ENCODE measurements at places on chromosomes 1 and 21. TPM values are rescaled to one million over a fixed set of nuclear protein-coding genes. Genes with fewer than 3 reads are reported as not detected.

KRTAP19-4 gene
- polyA plus RNA-seq, result not detected

DNA sequence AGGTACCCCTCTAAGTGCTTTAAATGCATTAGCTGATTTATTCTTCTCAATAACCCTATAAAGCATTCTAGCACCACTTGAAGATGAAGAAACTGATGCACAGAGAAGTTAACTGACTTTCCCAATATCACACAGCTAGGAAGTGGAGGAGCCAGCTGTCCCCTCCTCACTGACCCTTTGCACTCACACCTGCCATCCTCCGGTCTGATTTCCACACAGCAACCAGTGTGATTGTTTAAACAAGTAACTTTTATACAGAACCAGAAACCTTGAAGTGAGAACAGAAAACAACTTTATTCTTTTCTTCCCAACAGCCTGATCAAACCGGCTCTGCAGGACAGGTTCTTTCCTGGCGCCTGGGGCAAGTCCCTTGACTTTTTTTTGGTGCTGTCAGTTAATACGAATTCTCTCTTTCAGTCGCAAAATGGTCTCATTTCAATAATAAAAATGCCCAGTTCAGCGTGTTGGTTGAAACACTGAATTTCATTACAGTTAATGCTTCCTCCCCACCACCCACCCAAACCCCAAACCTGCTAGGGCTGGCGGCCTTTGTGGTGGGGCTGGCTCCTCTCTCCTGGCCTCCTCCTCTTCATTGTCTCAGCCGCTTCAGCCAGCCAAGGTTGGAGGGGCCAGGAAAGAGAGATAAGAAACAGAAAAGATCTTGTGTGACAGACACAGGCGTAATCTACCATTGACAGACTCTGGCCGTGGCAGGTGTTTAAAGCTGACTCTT, 26.4 kb upstream of the EEIG2 start:
- DNase-seq, result no peak
- H3K27me3 ChIP-seq, result peaks cover 10% of the 10 kb centered on the region
- no peak overlapping the region for H3K4me3 ChIP-seq
- H3K27ac ChIP-seq, result no peak overlapping the region

- H3K27me3 ChIP-seq, result no peaks in the 10 kb centered on the region
- no peak overlapping the region for H3K4me3 ChIP-seq
- H3K27ac ChIP-seq, result no peak overlapping the region
- H3K4me1 ChIP-seq, result no peaks in the 10 kb centered on the region
- no peaks in the 10 kb centered on the region for H3K36me3 ChIP-seq
These were observed 62.4 kb downstream of the RERE start for GRCh38 chr1:8754993-8755392.

GRCh38 chr1:91872000-91872399, 14.0 kb downstream of the TGFBR3 start:
- H3K27me3 ChIP-seq, result no peaks in the 10 kb centered on the region
- no peak overlapping the region for H3K4me3 ChIP-seq
- H3K27ac ChIP-seq, result no peak overlapping the region
- no peaks in the 10 kb centered on the region for H3K36me3 ChIP-seq
- DNase-seq, result no peak

GRCh38 chr21:19981938-19982337, 1016.3 kb upstream of the NCAM2 start:
- no peak overlapping the region for H3K27ac ChIP-seq
- H3K4me1 ChIP-seq, result no peaks in the 10 kb centered on the region
- no peak overlapping the region for H3K4me3 ChIP-seq
- H3K36me3 ChIP-seq, result no peaks in the 10 kb centered on the region

SELENON gene
- 2.7 TPM for polyA plus RNA-seq

GRCh38 chr1:98688110-98688739, 26.7 kb downstream of the SNX7 start:
- H3K27me3 ChIP-seq, result no peaks in the 10 kb centered on the region
- no peaks in the 10 kb centered on the region for H3K4me1 ChIP-seq
- no peak for DNase-seq

DNA sequence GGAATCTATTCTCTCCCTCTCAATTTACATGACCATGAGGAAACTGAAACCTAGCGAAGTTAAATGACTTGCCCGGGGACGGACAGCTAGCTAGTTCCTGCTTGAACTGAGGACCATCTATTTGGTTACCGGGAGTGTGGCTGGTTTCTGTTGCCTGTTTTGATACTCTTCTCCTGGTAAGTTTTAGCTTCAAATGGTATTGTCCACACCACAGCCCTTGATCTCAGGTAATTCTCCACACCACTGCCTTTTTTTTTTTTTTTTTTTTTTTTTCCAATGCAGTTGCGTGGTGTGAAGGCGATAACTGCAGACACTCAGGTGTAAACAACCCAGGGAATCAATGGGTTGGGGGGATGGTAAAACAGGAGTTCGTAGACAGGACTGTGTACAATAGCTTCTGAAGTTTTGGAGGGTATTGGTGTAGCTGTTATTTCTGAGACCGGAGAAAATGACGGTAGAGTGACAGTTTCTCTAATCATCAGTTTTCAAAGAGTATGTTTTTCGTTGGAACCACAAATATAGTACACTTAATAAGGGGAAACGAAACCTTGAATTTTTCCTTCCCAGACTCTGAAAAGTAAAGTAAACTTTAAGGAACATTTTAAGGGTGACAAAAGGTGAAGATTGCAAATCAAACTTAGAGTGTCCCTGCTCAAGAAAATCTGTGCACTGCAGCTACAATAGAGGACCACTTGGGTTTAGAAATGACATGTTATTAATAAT, 125.3 kb upstream of the CACYBP start:
- H3K4me1 ChIP-seq, result no peaks in the 10 kb centered on the region
- no peaks in the 10 kb centered on the region for H3K36me3 ChIP-seq
- no peak overlapping the region for H3K27ac ChIP-seq
- H3K4me3 ChIP-seq, result peak overlapping the region; percentile 69

DNA sequence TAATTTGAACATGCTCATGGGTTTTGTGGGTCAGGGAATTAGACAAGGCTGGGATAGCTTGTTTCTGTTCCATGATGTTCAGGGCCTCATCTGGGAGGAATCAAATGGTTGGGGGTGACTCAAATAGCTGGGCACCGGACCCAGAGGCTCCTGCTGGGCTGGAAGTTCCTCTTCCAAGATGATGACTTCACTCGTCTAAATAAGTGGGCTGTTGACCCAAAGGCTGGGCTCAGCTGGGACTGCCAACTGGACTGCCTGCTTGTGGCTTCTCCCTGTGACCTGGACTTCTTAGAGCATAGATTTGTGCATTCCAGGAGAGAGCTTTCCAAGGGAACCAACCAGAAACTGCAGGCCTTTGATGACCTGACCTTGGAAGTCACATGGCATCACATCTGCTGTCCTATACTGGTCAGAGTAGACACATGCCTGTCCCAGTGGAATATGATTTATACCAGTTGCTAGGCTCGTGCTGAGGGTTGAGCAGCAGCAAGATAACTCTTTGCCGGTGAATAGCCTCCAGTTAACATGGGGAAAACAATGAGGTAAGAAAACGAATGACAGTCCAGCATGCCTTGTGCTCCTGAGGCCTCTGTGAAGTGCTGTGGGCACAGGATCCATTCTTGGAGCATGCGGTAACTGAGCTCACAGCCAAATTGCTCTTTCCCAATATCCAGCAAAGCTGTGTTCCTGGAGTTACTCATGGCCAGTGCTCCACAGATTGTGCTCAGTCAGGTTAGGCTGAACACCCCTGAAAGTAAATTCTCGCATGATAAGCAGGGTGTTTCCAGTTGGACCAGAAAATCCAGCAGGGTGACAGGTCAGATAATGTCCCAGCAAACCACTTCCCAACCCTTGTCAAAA, 272.9 kb upstream of the TMEM51 start:
- no peak overlapping the region for H3K4me3 ChIP-seq
- no peaks in the 10 kb centered on the region for H3K27me3 ChIP-seq
- H3K4me1 ChIP-seq, result no peaks in the 10 kb centered on the region
- no peak for DNase-seq
- no peak overlapping the region for H3K27ac ChIP-seq

DNA sequence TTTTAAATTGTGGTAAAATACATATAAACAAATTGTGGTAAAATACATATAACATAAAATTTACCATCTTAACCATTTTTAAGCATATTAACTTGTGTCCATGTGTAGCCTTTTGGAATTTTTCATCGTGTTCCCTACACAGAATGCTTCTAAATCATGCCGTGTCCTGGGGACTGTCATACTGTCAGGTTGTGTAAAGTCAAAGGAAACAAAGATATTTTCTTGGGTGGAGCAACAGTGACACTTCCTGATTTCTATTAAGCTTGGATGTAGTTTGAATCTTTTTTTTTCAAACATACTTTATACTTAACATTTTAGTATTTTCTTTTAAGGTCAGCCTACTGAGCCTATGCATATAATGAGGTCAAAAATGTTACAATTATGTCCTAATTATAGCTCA, 32.3 kb downstream of the DOP1B start:
- H3K4me3 ChIP-seq, result no peak overlapping the region
- no peaks in the 10 kb centered on the region for H3K27me3 ChIP-seq
- peaks cover 3% of the 10 kb centered on the region for H3K4me1 ChIP-seq
- DNase-seq, result no peak
- H3K27ac ChIP-seq, result no peak overlapping the region
- H3K36me3 ChIP-seq, result peaks cover 10% of the 10 kb centered on the region

CFHR1 gene
- polyA plus RNA-seq, result not detected

- no peaks in the 10 kb centered on the region for H3K27me3 ChIP-seq
- H3K4me1 ChIP-seq, result peaks cover 97% of the 10 kb centered on the region
- H3K27ac ChIP-seq, result peak overlapping the region; percentile 69
- H3K4me3 ChIP-seq, result peak overlapping the region; percentile 53
These were observed 36.1 kb downstream of the CD247 start for GRCh38 chr1:167482184-167482583.

ANGPTL1 gene
- not detected for polyA plus RNA-seq

ZNF683 gene
- polyA plus RNA-seq, result 0.55 TPM

GRCh38 chr21:45079351-45079750, 5.0 kb downstream of the ADARB1 start:
- H3K4me1 ChIP-seq, result peaks cover 73% of the 10 kb centered on the region
- peak overlapping the region; percentile 84 for H3K27ac ChIP-seq
- DNase-seq, result no peak

OLIG2 gene
- not detected for polyA plus RNA-seq
